Stimulated activated CD8-positive, alpha-beta memory T cell treated with anti-CD3 and anti-CD28 coated beads, Interleukin-7, amount 100 ng/mL, for 1 hour (primary cell): ENCODE measurements at places on chromosomes 6 and 20.

DNA sequence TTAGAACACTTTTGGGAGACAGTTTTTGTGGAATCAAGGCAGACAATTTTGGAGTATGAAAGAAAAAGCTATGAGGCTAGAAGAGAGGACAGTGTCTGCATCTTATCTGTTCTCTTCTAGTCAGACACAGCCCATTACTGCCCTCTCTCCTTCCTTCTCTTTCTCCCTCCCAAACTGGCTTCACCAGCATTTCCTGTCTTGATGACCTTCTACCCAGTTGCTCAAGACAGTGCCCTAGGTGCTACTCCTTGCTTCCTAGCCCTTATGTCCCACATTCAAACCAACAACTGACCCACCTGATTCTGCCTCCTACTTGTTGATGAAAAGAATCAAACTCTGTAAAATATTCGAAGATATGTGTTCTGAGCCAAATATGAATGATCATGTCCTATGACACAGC lies 116.4 kb upstream of the RIPOR2 start:
- no peak for DNase-seq

- no peak for DNase-seq
Observed at GRCh38 chr6:155388591-155388990, 67.0 kb downstream of the NOX3 start.

- no peak for DNase-seq
Observed at GRCh38 chr20:38187517-38187916, 22.4 kb upstream of the TGM2 start.

DNA sequence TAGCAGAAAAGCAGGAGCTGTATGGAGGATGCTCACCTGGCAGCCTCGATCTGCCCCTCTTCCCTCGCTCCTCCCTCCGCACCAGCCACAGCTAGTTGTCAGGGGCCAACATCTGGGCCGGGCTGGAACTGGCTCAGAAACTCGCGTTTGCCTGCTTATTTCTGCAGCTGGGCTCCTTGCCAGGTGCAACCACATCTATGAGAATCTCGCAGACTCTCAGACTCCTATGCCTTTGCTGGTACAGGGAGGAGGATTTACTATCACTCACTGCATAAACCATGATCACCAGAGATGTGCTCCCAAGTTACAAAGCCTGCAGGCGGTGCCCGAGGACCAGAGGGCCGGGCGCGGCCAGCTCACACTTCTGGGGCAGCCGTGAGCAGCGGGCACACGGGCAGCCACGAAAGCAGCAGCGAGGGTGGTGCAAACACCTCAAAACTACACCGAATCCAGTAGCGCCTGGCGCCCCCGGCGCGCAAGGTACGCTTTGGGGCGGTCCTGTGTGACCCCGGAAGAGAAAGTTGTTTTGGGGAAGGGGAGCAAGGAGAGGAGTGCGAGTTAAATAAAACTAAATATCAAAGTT lies 577 bp upstream of the LRRC1 start:
- no peak for DNase-seq

DNA sequence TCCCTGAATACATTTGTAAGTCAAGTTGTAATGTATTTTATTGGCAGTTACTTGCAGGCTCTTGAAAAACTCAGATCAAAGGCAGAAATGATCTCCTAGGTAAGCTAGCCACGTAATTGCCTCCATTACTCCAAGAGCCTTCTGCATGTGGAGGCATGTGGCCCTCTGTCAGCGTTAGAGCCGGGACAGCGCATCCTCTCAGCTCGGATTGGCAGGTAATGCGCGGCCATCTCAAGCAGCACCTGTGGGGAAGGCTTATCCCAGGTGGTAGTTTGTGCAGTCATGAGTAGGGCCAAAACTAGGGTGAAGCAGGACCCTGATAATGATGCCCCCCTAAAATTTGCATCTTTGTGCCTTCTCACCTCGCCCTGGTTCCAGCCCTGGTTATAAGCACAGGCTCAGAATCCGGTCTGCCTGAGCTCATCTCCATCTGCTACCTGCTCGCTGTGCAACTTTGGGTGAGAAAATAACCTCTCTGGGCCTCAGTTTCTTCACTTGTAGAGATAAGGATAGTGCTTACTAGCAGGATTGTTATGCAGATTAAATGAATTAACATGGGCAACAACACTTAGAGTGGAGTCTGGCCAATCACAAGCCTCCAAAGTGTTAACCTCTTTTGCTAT lies 157.5 kb upstream of the PMEPA1 start:
- DNase-seq: no peak

- DNase-seq: no peak
Observed at GRCh38 chr6:38499529-38500096, 140.1 kb downstream of the BTBD9 start.

- no peak for DNase-seq
Observed at GRCh38 chr20:49990271-49990720, 7.5 kb downstream of the SNAI1 start.

DNA sequence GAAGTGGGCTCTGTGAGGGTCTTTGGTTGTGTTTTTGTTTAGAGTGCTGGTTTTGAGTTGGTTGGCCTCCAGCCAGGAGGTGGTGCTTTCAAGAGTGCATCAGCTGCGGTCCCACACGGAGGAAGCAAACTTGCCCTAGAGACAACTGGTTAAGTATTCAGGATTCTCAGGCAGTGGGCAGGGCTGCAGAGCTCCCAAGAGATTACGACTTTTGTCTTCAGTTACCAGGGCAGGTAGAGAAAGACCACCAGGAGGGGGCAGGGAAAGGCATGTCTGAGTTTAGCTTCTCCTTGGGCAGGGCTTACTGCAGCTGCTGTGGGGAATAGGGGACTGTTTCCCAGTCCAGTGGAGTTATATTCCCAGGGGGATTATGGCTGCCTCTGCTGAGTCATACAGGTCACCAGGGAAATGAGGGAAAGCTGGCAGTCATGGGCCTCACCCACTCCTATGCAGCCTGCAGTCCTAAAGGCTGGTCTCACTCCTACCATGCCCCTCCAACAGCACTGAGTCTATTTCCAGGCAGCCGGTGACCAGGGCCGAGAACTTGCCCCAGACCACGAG lies 64.3 kb downstream of the TTI1 start:
- DNase-seq: no peak

GRCh38 chr6:109165392-109165974 lies 70.2 kb downstream of the CEP57L1 start:
- DNase-seq: no peak

DNA sequence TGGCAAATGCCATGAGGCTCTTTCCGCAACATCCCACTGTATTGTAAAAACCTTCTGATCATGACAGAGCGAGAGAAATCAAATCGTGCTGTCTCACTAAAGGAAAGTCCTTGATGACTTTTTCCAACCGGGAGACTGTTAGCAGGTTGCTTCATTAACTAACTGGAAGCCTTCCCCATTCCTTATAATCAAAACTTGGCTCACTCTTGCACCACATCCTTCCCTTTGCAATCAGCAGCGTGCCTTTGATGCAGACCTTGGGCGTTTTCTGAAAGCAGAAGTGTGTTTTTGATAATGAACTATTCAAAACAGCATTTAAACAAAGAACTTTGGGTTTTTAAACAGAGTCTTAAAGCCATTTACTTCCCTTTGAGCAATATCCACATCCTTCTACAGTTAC lies 96.2 kb upstream of the CNR1 start:
- no peak for DNase-seq

DNA sequence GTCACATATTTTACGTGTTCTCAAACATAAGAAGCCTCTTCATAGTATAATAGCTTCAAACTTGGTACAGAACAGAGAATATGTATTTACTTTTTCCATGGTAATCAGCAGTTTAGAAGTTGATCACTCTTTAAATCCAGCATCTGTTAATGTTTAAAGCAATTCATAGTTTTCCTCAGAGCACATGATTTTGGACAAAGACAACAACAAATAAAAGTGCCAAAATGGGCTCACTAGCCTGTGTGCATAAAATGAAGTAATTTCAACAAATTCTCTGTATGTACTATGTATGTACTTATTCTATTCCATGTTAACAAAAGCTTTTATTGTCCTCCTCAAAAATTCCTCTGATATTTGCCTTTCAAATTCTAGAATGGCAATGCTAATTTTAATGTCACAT lies 38.1 kb upstream of the UST start:
- DNase-seq: no peak
